Activated T-helper 9 cell treated with anti-CD3 and anti-CD28 coated beads, Interleukin-2, amount 50 U/mL, for 16 hours (primary cell): ENCODE measurements at places on chromosomes 12 and 14.
A peak's percentile ranks its signal among the peaks of the same experiment; 100 is the strongest.

DNA sequence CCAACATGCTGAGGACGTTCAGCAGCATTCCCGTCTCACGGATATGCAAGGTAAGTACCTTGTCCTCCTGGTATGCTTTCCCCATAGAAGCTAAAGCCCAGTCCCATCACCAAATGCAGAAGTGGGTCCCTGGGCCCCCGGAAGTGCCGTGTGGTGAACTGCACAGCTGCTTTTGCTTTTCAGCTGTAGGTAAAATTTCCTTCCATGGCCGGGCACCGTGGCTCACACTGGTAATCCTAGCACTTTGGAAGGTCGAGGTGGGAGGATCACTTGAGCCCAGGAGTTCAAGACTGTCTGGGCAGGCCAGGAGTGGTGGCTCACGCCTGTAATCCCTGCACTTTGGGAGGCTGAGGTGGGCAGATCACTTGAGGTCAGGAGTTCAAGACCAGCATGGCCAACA is 44.1 kb downstream of the HSP90AA1 start:
- DNase-seq: no peak

DNA sequence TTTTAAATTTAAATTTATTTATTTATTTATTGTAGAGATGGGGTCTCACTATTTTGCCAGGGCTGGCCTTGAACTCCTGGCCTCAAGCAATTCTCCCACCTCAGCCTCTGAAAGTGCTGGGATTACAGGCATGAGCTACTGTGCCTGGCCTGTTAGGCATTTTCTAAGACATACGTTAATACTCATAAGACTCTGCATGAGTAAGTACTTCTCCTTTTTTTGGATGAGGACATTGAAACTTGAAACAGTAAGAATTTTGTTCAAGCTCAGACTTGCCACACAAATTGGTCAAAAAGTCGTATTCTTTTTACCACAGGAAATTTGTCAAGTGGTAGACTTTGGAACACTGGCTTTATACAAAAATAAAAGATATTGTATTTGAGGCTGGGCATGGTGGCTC is 187.4 kb upstream of the RASSF8 start:
- DNase-seq: no peak

GRCh38 chr12:95789126-95790032 is 1.2 kb downstream of the NTN4 start:
- DNase-seq: no peak

DNA sequence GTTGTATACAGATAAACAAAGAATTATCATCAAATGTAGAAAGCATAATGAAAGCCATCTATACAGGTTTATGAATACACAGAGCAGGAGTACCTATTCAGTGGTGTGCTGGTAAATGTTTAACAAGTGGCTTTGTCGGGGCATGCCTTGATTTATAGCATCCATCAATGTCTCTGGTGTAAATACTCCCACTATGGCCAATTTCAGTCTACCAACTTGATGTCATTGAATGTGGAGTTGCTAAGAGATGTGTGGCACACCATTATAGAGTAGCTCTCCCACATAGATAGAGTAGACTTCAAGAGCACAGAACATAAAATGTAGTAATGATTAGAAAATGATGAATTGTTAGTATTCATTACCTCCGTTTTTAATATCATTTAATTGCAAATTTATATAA is 9.3 kb downstream of the GRIP1 start:
- DNase-seq: no peak

DNA sequence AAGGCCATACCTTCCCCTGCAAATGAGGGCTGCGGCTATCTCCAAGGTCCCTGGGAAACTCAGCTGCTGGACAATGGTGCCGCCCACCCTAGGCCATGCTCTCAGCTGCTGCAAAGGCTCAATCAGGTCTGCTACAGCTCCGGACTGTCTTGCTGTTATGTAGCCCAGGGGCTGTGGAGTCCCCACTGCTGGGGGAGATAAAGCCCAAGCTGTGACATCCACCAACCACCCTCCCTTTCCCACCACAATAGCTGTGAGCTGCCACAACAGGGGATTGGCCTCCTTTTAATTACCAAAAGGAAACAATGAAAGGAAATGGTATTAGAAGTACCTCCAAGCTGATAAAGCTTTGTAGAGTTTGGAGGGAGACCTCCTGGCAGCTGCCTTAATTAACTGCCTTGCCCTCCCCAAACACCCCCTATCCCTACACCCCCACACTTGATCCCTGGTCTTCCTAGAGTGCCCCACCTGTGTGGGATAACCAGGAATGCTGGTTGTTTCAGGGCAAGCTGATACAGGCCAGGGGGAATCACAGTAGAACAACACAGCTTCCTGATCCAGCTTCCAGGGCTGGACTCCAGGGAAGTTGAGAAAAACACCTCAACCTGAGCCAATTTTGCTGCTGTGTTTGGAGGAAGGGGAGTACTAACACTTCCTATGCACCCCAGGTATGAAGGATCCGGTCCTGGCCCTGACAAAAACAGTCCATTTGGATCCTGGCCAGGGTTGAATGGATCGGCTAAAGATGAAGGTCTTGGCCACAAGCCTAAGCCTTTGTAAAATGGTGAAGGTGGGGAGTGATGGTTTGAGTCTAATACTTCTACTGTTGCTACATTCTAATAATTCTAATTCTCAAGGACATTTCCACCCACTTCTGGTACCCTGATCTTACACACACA is at the start of gene VWF:
TSS of gene VWF (minus strand) at position 260 of the 899 bp plus-strand sequence. CDS start 1,474 bp downstream, outside the sequence.
- no peak for DNase-seq

DNA sequence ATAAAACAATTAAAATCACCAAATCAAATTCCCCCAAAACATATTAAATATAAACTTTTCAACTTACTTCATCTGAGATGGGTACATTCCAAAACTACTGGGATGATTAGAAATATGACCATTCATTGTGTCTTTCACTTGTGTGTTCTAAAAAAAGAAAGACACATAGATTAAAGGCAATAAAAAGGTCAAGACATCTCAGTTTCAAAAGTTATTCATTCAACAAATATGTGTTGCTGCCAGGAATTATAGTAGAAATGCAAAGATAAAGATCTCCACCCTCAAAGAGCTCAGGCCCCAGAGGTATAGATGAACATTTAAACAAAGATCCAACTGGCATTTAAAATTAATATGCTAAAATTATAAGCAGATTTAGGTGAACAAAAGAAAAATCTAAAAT is 106.4 kb downstream of the EPS8 start:
- no peak for DNase-seq

GRCh38 chr12:53464685-53465418 is 12.9 kb downstream of the PCBP2 start:
- no peak for DNase-seq

GRCh38 chr14:103301512-103302354 is 32.3 kb upstream of the EIF5 start:
- no peak for DNase-seq

- no peak for DNase-seq
Measured at GRCh38 chr14:69363964-69364363, 34.1 kb downstream of the ERH start.

GRCh38 chr12:52291267-52291935 is at the start of gene KRT81:
KRT81 (minus strand) TSS chr12:52291534; CDS start chr12:52291465, 69 bp downstream.
- no peak for DNase-seq

GRCh38 chr14:86501611-86502010 is 971.7 kb downstream of the FLRT2 start:
- DNase-seq: no peak

GRCh38 chr12:116959845-116960514 is 49.2 kb downstream of the FBXW8 start:
- DNase-seq: peak; percentile 10

- no peak for DNase-seq
Measured at GRCh38 chr12:62785941-62786559, 148.9 kb downstream of the PPM1H start.

GRCh38 chr14:68772761-68773381 is 20.0 kb downstream of the ZFP36L1 start:
- DNase-seq: no peak

DNA sequence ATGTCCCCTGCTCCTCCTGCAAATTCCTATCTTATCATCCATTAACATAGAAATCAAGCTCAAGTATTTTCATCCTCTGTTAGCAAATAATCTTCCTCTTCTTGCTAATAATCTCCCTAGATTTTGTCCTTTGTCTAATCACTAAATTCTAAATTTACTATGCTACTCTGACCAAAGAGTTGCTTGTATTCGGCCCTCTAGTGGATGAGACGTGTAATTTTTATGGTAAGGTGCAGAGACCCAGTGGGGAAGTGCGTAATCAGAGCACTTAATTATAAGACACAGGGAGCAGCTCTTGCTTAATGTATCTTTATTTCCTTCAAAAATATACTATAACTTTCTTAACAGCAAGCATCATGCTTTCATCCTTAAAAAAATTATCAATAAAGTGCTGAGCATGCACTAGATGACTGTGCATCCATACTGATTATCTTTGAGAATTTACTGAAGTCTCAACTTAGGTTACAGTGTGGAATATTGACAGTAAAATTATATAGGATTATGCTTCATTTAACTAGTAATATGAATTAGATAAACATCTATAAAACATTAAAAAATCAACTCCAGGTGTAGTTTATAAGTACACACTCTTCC is 212.6 kb downstream of the SLC16A7 start:
- DNase-seq: no peak

GRCh38 chr14:100587763-100588411 is 670 bp upstream of the BEGAIN start:
- DNase-seq: no peak

DNA sequence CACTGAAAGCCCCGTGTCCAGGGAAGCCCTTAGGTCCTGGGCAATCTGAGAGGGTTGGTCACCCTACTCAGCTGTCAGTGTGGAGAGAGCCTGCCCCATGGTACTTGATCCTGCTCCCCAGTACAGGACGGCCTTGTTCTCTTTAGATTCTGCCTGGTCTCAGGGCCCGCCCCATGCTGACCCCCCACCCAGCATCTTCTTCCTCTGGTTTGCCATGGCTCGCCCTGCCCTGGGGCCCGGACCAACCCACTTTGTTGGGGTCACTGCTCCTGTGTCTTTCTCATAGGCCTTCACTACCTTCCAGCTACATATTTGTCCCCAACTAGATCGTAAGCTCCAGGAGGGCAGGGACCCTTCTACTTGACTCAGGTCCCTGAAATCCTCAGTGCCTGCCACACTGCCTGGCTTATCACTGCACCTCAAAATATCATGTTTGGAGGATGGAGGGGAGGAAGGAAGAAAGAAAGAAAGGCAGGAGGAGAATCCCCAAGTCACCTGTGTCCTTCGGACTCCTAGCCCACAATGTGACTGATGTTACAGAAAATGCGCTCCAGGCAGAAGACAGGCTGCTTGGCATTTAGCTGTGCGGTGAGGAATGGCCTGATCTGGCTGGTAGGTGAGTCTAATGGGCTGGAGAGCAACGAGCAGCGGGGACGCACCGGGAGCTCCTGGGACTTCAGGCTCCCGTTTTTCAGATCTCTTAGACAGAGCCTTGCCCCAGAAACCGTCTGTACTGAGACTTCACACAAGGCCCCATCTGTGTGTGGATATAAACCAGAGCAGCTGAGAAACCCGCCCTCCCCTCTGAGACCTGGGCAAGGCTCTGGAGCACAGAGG is 66.1 kb downstream of the C14orf132 start:
- DNase-seq: no peak

DNA sequence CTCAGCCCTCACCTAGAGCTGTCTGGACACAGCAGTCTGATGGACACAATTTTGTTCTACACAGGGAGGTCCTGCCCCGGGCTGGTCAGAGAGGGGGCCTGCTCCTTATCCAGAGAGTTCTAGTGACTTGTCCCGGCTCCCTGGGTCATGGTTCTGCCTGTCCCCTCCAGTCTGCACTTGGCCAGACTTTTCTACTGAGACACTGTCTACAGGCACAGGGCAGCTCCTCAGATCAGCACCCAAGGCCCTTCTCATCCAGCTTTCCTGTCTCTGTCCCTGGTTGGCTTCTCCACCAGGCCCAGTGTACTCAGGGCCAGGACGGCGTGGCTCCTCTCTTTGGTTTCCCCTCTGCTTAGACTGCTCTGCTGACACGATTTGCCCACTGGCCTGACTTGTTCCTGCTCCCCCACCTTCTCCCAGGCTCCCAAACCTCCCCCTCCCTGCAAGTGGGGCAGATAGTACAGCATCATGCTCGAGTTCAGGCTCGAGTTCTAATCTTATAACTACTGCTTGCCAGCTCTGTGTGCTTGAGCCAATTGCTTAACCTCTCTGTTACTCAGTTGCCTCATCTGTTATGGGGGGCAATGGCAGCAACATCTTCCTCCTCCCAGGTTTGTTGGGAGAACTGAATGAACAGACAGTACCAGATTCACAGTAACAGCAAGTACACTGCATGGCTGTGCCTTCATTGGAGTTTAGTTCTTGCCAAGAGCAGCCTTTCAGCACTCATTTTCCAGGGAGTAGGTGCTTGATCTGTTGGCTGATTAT is 22.0 kb upstream of the COL2A1 start:
- no peak for DNase-seq

GRCh38 chr12:110863161-110863560 is 16.4 kb downstream of the CCDC63 start:
- DNase-seq: no peak

GRCh38 chr12:57048423-57049118 is 1.4 kb downstream of the MYO1A start:
- no peak for DNase-seq

GRCh38 chr12:59086126-59086525 is 165.8 kb upstream of the LRIG3 start:
- DNase-seq: no peak

- no peak for DNase-seq
Measured at GRCh38 chr14:33848706-33849454, 102.0 kb downstream of the EGLN3 start.

DNA sequence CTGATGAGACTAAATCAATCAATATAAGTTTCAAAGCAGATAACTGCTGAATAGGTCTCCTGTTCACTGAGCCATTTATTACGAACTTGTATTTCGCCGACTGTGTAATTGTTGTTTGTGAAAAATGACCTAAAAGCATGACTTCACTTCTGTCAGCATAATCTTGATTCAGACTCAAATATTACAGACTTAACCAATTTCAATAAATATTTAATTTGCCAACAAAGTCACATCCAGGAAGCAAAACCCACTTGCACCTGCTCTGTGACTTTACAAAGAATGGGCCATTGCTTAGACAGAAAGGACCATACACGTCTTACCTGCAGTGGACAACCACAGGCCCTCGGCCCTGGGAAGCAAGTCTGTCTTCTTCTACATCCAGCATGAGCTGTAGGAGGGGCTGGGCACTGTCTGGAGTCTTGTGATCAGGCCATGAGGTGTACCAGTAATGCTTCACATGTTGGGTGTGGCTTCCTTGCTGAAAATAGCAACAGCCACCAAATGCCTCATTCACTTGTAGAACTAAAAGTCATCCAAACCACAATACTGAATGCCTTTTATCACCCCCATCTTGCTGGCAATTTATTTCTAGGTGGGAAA is 23.5 kb upstream of the PTPRB start:
- no peak for DNase-seq
